IMR-90 (cell line): ENCODE measurements at places on chromosomes 4 and X. TPM values are rescaled to one million over a fixed set of nuclear protein-coding genes. Genes with fewer than 3 reads are reported as not detected.

The USP17L24 gene
- not detected in 2 replicates for total RNA-seq

The IL13RA2 gene
- total RNA-seq = under 0.01 and 0.28 TPM in 2 replicates

The VCX2 gene
- not detected in 2 replicates for total RNA-seq

The UGT2B17 gene
- not detected in 2 replicates for total RNA-seq

- peak; percentile 88 for DNase-seq
Measured at GRCh38 chr4:83852085-83852451, 316.2 kb downstream of the GPAT3 start.

GRCh38 chr4:14596028-14596427 lies 406.3 kb upstream of the CPEB2 start:
- DNase-seq = no peak

DNA sequence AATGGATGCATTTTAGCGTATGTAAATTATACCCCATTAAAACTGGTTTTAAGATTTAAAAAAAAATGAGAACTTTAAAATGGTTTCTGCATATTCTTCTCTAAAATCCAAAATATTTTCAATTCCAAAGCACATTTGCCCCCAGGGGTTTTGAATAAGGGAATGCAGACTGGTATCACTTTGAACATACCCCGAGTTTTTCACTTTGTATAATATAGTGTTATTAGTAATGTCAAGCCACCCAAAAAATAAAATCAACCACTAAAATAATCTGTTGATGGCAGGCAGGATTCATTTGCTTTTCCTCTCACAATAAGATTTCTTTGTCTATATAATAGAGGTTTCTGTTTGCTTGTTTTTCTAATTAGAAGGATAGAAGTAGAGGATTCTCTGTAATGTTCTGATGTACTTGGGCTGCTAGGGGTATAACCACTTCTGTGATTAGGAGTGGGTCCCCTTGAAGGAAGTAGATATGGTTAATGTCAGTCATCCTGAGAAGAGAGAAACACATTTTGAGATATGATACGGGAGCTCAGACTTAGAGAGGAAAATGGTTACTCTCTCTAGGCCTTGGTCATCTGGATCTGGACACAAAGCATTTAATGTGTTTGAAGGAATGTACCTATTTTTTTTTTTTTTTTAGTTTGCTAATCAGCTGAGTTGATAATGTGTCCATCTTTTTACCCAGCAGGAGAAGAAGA lies 9.3 kb upstream of the LIN54 start:
- DNase-seq = no peak

GRCh38 chr4:37644962-37645361 lies 41.2 kb downstream of the RELL1 start:
- DNase-seq = peak; percentile 91

GRCh38 chrX:11100281-11101035 lies 10.7 kb upstream of the HCCS start:
- peak; percentile 80 for DNase-seq

DNA sequence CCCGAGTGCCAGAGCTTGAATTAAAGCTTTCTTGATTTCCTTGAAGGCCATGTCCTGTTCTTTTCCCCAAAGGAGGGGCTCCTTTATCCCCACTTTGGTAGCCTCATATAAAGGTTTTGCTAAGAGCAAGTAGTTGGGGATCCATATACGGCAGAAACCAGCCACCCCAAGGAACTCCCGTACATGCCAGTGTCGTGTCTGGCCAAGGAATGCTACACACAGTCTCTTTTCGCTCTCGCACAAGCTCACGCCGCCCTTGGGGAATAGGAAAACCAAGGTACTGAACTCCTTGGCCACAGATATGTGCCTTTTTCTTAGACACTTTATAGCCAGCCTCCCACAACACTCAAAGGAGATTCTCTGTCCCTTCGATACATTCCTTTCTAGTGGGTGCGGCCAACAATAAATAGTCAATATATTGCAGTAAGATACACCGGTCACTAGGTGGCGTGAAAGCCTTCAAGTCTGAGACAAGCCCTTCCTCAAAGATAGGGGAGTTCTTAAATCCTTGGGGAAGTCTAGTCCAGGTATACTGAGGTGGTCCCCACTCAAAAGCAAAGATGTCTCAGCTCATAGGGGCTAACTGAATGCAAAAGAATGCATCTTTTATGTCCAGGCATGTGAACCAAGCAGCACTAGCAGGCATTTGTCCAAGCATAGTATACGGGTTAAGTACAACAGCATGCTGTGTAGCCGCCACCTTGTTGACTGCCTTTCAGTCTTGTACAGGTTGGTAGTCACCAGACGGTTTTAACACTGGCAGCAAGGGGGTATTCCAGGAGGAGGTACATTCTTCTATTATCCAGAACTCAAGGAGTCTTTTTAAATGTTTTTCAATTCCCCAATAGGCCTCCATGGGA lies 57.8 kb upstream of the XAGE1B start:
- peak; percentile 61 for DNase-seq
